ENCODE measurements at places on chromosomes 13 and 19.

DNA sequence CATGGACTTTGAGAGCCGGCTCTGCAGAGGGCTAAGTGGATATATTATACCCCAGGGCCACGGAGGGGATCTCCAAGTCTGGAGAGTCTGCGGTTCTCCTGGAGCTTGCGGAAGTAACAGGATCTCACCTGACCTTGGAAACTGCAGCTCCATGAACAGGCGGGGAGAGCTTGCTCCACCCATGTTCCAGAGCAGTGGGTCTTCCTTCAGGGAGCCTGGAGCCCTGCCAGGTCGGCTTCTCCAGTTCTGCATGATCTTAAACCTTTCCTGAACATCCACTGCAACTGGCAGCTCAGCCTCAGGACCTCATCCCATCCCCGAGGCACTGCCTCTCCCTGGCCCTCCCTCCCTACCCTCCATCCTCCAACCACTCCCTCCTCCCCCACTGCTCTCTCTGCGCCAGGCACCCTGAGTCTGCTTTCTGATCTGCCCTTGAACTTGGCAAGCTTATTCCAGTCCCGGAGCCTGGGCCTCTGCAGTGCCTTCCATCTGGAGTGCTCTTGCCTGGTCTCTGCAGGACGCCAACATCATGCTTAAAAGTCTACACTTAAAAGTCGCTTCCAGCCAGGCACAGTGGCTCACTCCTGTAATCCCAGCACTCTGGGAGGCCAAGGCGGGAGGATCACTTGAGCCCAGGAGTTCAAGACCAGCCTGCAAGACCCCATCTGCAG is 13.2 kb downstream of the ATCAY start:
- no peak for DNase-seq

DNA sequence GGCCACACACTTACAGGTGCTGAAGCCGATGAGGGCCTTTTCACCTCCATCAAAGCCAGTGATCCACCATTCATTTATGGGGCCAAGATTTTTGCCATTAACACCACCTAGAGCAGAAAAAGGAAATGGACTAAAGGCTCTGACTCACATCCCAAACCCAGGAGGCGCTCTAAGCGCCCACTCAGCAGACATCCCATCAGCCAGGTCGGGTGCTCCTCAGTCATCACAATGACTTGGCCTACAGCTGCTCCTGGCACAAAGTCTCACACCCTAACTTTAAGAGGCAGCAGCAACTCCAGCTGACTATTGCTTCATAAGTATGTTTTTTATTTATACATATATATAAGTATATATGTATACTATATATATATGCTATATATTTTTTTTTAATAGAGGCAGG is 36.1 kb upstream of the EIF3G start:
- DNase-seq, result no peak

DNA sequence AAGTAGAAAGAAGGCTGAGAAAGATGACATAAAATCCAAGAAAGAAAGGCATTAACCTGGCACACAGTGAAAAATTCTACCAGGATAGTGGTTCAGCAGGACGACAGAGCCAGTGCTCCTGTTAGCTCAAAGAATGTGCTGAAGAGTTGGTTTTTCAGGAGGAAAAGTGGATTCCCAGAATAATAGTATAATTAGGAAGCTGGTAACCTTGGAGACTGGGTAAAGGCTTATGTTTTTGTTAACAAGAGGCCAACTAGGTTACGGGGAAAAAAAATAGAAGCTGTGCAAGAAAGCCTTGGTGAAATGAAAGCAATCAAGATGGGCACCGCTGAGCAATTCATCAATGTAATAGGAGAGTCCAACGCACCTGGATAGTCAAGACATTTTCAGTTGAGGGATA is 54.7 kb downstream of the SLC15A1 start:
- no peak for DNase-seq

DNA sequence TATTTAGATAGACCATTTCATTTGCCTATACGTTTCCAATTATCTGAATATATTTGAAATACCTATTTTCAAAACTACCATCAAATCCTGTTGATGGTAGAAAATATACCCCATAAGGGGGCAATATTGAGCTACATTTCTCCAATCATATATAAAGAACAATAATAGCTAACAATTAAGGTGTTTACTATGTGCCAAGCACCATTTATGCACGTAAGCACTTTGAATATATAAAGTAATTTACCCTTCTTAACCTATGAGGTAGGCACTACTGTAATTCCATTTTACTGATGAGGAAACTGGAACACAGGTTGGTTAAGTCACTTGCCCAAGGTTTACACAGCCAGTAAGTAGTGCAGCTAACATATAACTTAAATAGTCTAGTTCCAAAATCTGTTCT is 79.2 kb downstream of the UBL3 start:
- DNase-seq, result peak; percentile 39

All from CD8-positive, alpha-beta memory T cell (primary cell).